ENCODE measurements at places on chromosomes 12 and 14.

- no peak for DNase-seq
These were observed 4.1 kb downstream of the FBXO33 start for GRCh38 chr14:39428118-39428517.

DNA sequence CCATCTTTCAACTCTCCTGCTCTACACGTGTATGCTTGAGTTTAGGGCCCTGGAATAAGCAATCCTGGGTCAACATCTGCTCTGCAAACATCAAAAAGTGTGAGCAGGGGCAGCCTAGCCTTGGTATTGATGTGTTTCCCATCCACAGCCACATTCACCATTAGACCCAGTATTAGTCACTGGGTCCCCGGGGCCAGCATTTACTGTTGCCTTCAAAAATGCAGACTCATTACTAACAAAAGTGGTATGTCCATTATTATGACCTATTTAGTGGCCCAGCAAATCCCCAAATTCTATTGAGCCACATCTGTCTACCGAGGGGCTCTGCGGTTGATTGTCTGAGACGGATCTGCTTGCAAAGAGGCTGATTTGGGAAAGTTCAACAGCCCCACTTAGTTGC is 661.8 kb downstream of the DIO2 start:
- DNase-seq = no peak

- no peak for DNase-seq
These were observed 330.2 kb downstream of the ZFP36L1 start for GRCh38 chr14:68462683-68463082.

DNA sequence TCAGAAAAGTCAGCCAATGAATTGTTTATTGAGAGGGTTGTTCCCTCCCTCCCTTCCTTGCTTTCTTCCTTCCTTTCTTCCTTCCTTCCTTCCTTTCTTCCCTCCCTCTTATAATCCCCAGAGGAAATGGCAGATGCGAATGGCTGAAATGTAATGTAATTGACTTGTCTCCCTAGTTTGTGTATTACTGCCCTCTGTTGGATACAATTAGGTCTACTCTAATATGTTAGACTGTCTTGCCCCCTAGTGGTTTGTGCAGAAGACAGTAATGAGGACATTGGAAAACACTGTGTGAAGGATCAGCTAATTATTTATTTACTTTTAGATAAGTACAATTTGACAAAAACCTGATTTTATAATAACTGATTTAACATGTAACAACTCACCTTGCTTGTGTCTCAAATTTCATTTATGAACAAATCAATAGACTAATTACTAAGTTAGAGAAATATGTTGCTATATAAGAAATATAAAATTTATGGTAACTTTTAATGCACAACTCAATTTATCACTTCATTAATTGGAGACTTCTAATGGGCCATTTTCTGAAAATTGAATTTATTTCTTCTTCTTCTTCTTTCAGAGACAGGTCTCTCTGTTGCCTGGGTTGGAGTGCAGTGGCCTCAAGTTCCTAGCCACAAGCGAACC is 229.8 kb upstream of the LRIG3 start:
- DNase-seq = no peak

DNA sequence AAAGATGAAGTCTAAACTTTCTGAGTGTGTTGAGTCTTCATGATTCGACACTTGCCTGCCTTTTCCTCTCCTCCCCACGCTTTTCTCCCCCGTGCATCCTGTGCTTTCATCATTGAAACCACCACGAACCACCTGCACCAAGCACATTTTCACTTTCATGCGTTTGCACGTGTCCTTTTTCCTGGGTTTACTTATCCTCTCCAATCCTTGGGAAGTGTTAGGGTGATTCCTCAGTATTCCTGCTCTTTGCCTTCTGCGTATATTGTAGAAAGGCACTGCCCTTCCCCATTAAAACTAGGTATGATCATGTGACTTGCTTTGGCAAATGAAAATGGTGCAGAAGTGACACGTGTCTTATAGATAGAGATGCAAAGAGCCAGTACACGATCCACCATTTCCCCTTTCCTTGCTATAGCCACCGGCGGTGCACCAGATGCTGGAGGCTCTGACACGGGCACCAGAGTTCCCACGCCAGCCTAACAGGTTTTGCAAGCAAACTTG is 106.6 kb downstream of the BRMS1L start:
- DNase-seq = peak; percentile 13

- DNase-seq = no peak
These were observed 42.6 kb upstream of the SYCP3 start for GRCh38 chr12:101781834-101782233.

DNA sequence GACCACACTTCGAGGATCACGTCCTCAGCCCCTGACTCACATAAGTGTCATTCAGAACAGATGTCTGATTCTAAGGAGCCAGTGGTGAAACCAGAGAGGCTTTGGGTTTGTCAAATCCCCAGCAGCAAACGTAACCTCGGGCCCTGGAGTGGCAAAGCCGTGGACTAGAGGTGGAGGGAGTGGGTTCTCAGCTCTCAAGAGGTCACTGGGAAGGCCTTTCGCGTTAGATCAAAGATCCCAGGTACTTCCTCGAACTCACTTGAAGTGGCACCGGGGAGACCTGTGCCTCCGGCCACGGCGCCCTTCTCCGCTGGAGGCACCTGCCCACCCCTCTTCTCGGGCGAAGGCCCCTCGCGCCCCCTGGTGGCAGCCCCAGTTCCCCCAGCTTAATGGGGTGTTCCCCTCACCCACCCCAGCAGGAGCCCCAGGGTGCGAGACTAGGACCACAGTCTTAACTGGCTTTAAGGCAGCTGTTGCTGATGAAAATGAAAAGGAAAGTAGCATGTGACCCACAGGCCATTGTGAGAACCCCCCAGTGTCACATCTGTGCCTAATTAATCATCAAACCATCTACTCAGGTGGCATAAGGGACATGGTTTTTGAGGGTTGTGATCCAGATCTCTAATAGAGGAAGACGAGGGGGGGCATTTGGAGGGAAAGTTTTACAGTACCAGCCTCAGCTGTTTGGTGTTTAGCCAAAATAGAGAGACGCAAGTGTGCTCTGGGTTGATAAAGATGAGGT is 672 bp upstream of the ESR2 start:
- DNase-seq = peak; percentile 85

DNA sequence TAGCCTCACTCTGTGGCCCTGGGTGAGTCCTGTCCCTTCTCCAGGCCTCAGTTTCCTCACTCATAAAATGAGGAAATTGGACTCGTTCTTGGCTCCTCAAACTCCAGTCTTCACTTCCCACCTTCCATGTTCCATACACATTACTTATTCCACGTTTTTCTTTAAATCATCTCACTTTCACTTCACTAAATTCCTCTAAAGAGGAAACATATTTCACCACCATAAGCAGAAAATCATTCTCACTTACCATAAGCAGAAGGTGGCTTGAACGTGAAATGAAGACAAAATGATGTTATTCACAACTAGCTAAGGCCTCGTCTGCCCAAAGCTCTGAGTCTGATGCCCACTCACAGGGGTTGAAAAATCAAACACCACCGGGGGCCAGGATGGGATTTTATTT is 278.3 kb downstream of the ADGRD1 start:
- no peak for DNase-seq

- DNase-seq = no peak
These were observed 162.3 kb downstream of the DAD1 start for GRCh38 chr14:22426711-22427110.

GRCh38 chr12:52552055-52552454 is 890 bp downstream of the KRT71 start:
- no peak for DNase-seq

DNA sequence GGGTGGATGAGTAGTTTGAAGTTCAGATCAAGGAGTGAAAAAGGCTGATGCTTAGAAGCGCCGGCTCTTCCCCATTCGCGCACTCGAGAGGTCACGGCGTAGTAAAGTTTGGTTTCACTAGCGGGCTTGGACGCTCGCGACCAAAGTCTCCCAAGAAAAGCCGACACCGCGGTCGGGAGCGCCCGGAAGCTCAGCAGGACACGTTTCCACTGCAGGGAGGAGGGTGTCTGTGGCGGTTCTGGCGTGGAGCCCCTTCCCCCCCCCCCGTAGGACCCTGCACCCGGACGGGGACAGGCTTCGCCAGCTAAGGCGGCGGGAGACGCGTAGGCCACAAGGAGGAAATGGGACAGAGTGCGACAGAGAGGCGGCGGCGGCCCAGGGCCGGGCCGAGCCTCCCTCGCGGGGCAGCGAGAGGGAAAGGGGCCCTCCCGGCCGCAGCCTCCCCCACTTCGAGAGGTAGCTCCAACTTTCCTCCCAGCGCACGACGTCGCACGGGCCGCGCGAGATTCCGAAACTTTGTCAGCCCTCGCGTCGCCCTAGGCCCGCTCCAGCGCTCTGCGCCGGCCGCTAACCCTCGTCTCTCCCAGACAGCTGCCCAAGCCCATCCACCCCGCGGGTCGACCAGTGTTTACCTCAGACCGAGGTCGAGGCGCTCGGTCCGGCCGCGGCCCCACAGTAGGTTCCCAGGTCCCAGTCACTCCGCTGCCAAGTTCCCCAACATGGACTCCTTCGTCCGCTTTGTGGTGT is 480 bp downstream of the SCAF11 start:
- DNase-seq = peak; percentile 39

GRCh38 chr12:98561846-98562245 is 31.6 kb upstream of the SLC25A3 start:
- no peak for DNase-seq

- DNase-seq = no peak
These were observed 37.7 kb upstream of the TXNRD1 start for GRCh38 chr12:104177663-104178501.

DNA sequence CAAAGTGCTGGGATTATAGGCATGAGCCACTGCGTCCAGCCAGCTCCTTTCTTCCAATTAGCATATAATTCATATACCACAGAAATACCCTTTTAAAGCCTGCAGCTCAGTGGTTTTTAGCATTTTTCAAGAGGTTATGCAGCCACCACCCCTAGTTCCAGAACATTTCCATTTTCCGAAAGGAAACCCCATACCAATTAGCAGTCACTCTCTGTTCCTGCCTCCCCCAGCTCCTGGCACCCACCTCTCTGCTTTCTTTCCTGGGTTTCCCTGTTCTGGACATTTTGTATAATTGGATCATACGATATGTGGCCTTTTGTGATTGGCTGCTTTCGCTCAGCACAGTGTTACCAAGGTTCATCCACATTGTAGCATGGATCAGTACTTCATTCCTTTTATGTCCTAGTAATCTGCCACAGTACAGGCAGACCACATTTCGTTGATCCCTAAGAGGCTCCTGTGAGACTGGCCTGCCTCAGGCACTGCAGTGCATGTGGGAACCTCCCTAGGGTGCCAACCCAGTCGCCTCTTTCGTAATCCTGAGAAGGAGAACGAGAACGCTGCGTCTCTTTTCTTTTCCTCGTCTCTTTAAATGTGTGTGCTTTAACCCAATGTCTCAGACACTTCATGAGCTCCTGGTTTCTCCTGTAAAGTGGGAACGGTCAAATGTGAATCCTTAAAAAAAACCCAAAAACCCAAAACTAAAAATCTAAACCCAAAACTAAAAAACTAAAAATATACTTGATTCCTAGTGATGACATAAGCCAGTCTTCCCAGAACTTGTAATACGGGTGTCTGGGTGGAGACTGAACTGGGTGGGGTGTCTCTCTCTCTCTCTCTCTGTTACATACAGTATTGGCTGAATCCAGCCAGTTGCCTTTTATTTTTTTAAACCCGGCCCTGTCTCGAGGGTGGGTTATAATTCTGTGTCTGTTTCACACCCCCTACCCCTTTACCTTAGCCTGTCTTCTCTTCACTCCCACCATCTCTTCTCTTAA is 14.7 kb downstream of the AACS start:
- no peak for DNase-seq

- DNase-seq = no peak
These were observed 52.6 kb downstream of the FGD6 start for GRCh38 chr12:95164656-95165055.

GRCh38 chr12:112153893-112154219 is 28.5 kb downstream of the TRAFD1 start:
- DNase-seq = no peak

- no peak for DNase-seq
These were observed 62.4 kb downstream of the TMEM30B start for GRCh38 chr14:61218767-61219166.

- no peak for DNase-seq
These were observed 751.8 kb downstream of the GALC start for GRCh38 chr14:87241018-87241768.

DNA sequence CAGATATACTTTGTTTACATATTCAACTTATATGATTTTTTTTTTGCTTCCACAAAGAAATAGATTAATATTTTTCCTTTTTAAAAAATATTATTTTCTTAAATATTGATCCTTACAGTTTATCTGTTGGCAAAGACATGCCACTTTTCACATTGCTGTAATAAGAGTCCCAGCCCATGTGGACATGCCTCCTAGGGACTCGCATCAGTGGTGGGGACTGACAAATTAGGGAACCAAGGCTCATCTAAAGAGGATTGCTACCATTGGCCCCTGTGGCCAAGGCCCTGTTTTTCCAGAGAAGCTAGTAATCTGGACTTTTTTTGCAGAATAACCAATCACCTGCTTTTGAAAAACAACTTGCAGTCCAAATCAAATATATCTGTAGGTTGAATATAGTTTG is 27.8 kb upstream of the BMAL2 start:
- DNase-seq = no peak

DNA sequence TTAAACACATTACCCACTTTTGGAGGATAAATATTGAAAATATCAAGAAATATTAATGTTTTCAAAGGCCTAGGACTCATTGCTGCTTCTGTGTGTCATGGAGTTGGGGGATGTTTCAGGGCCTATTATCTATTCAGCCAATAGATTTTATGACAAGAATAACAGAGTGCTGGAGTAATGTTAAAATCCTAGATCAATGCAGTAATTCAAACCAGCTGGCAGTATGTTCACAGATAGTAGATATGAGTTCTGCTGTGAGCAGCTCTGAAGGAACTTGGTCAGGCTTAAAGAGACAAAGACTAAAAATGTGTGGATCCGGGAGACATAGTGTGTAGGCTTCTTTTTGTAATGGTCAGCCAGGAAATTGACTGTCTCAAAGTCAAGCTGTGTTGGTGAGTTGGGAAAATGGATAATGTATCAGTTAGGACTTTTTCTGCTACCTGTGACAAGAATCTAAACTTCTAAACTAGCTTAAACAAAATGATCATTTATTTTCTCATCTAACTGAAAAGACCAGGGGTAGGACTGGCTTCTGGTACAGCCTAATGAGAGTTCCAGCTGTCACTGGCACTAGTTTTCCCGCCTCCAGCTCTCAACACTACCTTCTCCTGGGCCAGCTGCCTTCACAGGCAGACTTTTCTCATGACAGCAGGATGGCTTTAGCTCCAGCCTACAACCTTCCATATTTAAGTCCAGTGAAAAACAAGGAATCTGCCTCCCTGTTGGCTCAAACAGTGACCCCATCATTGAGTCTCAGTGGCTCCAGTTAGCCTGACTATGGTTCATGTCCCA is 16.3 kb upstream of the POLR3B start:
- no peak for DNase-seq

All from activated T-cell treated with anti-CD3 and anti-CD28 coated beads for 48 hours (primary cell).